Stimulated activated CD4-positive, alpha-beta T cell treated with anti-CD3 and anti-CD28 coated beads, Interleukin-15, amount 100 ng/mL, for 1 hour (primary cell): ENCODE measurements at places on chromosomes 7 and 10.

DNA sequence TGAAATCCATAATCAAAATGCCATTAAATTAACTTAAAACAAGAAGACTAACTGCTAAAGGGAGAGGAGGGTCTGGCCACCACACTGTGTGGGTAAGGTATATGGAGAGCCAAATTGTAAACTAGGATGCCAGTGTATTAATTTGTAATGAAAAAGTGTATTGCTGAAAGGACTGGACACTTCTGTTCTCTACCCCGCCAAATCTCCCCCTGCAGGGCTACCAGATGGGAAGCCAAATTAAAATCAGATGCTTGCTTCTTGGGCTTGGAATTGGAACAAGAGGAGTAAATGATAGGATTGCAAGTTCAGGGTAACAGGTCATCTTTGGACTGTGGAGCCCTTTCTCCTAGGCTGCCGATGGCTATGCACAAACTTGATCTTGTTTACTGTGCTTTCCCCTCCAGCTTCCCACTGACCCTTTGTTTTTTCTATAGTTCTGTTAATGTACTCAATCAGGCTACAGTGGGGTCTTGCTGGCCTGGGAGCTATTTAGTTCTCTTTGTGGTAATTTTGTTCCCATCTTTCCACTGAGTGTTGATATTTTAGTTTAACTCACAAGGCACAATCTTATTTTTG lies 932.1 kb upstream of the C7orf33 start:
- DNase-seq: no peak

GRCh38 chr7:112873831-112874553 lies 83.8 kb upstream of the TMEM168 start:
- DNase-seq: no peak

DNA sequence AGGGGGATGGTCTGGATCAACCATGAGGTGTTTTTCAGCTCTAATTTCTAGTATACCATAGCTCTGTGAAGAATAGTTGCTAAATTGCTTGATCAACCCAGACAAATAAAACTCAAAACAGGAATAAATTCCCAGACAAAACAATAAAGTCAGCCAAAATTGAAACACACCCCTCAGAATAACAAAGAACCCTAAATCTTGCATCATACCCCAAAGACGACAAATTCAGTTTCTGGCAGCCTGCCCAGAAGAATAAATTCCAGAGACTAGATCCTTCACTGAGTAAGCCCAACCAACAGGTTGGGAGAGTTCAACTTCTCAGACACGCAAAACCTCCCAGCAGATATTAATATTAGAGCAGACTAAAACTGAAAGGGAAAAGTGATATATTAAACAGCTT lies 11.2 kb upstream of the SEM1 start:
- no peak for DNase-seq

- DNase-seq: no peak
Observed at GRCh38 chr10:127585519-127586023, 36.5 kb downstream of the NPS start.

- no peak for DNase-seq
Observed at GRCh38 chr7:27972276-27972675, 208.3 kb downstream of the JAZF1 start.

DNA sequence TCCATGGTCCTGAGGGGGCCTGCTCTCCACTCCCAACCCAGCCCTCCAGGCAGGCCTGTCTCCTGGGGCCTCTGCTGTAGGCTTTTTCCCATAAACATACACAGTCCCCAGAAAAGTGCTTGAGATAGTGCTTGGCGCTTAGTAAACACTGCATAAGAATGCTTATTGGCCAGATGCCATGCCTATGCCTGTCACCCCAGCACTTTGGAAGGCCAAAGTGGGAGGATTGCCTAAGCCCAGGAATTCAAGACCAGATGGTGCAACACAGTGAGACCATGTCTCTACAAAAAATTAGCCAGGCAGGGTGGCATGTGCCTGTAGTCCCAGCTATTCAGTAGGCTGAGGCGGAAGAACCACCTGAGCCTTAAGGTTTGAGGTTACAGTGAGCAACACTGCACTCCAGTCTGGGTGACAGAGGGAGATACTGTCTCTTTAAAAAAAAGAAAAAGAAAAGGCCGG lies 24.6 kb upstream of the ASL start:
- DNase-seq: no peak

DNA sequence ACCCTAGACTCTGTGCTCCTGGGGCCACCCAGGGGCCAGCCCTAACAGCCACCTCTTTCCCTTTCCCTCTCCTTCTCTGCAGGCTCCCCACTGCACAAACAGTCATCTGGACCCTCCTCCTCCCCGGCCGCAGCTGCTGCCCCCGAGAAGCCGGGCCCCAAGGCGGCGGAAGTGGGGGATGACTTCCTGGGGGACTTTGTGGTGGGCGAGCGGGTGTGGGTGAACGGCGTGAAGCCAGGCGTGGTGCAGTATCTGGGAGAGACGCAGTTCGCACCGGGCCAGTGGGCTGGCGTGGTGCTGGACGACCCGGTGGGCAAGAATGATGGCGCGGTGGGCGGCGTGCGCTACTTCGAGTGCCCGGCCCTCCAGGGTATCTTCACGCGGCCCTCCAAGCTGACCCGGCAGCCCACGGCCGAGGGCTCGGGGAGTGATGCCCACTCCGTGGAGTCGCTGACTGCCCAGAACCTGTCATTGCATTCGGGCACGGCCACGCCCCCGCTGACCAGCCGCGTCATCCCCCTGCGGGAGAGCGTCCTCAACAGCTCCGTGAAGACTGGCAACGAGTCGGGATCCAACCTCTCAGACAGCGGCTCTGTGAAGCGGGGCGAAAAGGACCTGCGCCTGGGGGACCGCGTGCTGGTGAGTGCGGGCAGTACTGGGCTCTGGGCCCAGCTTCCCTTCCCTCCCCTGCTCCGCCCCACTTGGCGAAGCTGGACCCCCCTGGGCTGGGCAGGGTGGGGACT lies 49.3 kb downstream of the CLIP2 start:
- no peak for DNase-seq

DNA sequence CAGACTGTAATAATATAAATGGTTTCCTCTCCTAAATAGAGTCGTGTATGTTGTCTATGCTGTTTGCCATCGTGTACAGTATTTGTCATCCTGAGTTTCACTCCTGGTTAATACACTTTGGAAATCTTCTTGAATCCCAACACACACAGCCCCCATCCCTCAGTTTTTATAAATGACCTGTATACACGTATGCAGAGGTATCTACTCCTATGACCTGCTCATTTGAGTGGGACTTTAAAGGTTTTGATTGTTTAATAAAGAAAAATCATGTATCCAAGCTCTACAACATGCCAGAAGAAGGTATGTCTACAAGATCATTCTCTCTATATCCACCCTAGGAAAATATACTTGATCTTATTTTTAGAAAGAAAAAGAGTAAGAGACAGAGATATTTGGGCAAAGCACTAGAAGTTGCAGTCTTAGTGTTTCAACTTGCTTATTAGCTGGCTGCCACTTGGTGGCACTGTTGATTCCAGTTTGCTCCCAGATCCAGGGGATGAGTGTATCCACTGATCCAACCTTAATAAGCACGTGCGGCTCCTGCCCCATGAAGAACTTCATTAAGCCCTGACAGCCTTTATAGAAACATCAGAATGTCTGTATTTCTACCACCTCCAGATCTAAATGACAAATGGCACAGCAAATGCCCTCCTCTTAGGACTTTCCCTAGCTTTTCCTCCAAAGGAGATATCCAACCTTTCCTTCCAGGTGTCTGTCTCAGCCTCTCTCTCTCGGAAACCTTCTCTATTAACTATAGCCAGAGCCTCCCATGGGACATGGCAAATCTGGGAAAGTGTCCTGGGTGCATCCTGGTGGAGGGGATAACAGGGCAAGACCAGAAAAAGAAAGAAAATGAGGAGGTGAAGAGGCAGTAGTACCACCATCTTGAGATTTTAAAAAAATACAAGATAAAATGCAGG lies 181.6 kb upstream of the NEBL start:
- DNase-seq: no peak

- DNase-seq: peak; percentile 76
Observed at GRCh38 chr10:6275022-6275997, 72.6 kb downstream of the PFKFB3 start.

DNA sequence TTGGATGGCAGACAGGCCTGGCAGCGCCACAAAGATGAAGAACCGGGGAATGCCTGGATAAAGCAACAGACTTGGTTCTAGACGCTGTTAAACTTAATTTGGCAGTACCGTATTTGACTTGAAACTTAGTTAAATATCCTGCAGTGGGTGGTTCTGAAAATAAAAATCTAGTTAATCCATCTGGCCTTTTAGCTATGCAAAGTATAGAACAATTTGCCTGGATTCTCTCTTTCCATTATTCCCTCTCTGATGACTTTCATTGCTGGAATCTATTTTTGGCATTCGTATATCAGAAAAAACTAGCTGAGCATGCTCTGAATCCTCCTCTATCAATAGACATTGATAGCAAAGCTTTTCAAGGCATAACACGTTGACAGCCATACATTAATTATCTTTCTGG lies 203.6 kb downstream of the MACC1 start:
- DNase-seq: no peak

GRCh38 chr10:119478811-119479341 lies 63.6 kb downstream of the RGS10 start:
- no peak for DNase-seq

- DNase-seq: no peak
Observed at GRCh38 chr10:28892818-28893547, 215.7 kb downstream of the BAMBI start.

DNA sequence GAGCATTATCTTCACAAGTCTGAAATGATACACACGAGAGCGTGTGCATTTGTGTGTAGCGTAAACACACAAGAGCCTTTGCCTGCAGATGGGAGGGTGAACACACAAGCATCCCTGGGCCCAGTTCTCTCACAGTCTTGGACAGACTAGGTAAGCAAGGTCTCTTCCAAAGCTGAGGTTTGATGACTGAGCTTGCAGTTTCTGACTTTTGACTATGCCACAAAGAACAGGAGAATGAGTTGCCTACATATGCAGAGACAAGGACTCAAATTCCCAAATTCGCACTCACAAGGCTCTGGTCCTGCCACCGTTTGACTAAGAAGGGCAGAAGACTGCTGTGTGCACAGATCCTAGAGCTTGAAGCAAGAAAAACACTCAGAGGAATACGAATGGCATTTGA lies 55.8 kb downstream of the FAM53B start:
- no peak for DNase-seq
